ENCODE measurements at places on chromosomes 6 and 20.

DNA sequence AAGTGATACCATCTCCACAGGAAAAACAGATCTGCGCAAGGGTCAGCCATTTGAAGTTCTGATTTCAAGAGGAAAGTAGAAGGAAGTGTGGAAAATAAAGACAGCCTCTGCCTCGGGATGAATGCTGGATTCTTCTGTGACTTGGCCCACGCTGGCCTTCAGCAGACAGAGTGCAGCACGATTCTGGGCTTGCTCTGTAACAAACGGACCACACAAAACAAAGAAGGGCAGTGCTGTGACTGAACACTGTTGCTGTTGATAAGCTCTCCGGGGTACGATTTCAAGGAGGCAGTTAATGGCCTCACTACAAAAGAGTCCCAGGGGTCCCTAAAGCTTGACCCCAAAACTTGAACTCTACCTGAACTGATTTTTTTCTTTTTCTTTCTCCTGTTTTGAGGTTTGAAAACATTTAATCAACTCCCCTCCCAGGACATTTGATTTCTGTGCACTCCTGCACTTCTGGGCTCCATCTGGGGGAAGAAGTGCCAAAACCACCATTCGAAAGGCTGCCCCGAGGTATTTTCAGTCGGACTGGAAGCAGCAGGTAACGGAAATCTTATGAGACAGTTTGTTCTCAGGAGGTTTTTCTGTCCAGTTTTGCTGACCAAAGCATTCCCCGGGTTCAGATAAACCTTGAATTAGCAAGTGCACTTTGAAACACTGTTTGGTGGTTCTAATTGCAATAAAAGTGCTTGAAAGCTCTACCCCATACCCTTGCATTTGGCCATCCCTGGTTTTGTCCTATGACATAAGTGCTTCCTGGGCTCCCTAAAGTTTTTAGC, 189.6 kb downstream of the MYLK4 start:
- DNase-seq: no peak

DNA sequence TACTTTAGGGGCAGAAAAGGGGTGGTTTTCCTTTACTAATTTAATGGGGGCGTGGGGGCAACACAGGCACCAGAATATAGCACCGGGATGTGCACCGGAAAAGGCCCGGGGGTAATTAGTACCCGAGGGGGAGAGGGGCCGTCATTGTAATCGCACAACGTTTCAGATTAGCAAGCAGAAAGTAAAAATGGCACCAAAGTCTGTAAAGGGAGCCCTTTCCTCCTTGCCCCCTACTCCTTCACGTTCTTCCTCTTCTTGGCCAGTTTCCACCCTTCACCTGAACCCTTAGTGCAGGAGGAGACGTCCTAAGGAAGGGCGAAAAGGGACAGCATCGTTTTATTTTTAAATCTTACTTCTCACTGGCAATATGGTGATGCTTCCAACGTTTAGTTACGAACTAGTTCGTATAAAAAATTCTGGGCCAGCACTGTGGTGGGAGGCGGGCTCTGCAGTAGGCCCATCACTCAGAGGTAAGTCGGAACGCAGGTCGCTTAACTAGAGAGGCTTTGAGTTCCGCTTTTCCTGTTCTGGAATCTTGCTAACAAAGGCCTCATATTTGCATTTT, 742 bp upstream of the CEP85L start:
- no peak for DNase-seq

DNA sequence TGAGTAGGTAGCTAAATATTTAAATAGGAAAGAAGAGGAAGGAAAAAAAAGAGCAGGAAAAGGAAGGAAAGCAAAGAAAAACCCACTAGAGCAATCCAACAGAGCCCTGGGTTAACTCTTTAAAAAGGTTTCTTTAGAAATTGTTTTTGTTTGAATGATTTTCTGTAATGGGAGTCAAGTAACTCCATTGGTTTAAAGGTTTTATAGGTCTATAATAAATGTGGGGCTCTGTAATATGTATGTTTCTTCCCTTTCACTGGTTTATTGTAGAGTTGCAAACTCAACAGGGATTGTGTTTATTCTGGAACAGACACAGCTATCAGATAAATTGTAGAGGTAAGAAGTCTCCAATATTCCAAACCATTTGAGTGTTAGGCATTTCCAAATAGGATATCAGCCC, 10.9 kb downstream of the PLEKHG1 start:
- no peak for DNase-seq

DNA sequence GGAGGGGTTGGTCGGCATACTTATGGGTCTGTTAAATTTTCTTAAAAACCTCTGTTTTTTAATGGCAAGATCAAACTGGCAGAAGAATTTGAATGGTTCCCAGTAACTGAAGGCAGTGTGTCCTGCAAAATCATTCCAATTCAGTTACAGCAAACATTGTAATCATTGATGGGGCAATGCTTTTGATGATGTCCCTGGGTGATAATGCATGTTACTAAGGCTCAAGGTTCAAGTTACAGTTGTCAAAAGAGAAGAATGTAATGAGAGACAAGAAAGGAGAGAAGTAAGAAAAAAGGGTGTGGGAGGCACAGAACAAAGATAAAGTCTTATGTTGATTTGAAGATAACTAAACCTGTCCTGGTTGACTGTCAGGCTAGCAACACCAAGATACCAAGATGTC, 54.9 kb downstream of the CEP162 start:
- DNase-seq: no peak

DNA sequence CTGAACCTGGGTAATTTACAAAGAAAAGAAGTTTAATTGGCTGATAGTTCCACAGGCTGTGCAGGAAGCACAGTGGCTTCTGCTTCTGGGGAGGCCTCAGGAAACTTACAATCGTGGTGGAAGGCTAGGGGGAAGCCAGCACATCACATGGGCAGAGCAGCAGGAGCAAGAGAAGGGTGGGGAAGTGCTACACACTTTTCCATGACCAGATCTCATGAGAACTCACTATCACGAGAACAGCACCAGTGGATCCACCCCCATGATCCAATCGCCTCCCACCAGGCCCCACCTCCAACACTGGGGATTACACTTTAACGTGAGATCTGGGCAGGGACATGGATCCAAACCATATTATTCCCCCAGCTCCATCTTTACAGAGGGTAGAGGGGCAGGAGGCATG, 166.4 kb downstream of the NFATC2 start:
- DNase-seq: no peak

- DNase-seq: no peak
Observed at GRCh38 chr6:95417856-95418255, 159.5 kb upstream of the MANEA start.

DNA sequence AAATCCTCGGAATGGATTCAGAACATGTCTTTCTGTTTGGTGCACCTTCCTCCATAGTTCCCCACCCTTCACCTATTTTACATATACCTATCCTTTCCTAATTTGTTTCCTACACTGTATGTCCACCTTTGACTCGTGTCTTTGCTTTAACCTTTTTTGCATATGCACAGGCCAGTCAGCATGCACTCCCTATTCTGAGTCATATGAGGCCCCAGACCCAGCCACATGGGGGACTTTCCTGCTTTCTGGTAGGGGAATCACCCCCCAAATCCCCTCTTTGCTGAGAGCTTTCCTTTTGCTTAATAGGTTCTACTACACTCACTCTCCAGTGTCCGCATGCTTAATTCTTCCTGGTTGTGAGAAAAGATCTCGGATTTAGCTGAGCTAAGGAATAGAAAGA, 393.8 kb upstream of the IMPG1 start:
- no peak for DNase-seq

- no peak for DNase-seq
Observed at GRCh38 chr6:110852773-110853172, 21.8 kb upstream of the AMD1 start.

DNA sequence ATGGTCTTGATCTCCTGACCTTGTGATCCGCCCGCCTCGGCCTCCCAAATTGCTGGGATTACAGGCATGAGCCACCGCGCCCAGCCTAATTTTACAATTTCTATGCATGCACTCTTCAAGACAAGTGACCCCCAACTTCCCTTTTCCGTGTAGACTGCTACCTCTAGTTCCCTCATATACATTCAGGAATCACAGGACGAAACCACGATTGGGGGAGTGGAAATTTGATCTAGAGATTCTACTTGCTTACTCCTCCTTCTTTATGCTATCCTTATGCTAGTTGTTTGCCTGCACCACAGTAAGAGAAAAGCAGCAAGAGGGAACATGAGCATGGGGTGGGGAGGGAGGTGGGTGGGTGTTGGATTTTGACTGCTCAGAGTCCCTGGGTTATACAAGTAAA, 34.9 kb downstream of the OSTM1 start:
- DNase-seq: no peak

DNA sequence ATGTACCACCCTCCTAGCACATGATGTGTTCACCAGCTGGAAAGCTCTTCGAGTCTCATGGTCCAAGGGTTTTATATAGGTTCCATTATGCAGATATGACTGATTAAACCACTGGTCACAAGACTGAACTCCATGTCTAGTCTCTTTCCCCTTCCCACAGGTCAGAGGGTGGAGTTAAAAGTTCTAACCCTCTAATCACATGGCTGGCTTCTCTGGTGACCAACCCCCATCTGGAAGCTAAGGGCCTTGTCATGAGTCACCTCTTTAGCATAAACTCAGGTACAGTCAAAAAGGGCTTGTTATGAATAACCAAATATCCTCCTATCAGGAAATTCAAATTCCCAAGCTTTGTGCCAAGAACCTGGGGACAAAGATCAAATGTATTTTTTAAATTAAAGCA, 52.0 kb upstream of the KLHL31 start:
- no peak for DNase-seq

DNA sequence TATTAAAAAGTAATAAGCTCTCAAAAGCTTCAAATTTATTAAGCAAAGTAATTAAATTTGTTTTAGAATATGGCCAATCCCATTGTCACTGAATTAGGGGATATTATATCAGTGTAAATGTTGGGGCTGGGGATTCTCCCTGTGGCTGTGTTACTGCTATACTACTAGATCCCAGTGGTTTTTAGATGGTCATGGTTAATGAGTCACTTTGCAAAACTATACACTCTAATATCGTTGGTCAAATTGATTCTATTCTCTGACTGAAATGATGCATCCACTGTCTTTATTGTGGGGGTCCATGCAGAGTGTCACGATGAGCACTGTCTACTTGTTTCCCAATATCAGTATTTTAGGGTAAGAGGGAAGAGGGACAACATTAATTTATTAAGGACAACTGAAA, 336.9 kb upstream of the PREP start:
- no peak for DNase-seq

GRCh38 chr6:55069132-55069781, 105.1 kb upstream of the HCRTR2 start:
- no peak for DNase-seq

GRCh38 chr6:13733178-13733887, 21.7 kb upstream of the RANBP9 start:
- DNase-seq: no peak

Data from stimulated activated CD8-positive, alpha-beta memory T cell treated with anti-CD3 and anti-CD28 coated beads, Interleukin-7, amount 100 ng/mL, for 24 hours (primary cell).